NCI-H2029 (cell line): ENCODE measurements at places on chromosomes 12 and 14.

DNA sequence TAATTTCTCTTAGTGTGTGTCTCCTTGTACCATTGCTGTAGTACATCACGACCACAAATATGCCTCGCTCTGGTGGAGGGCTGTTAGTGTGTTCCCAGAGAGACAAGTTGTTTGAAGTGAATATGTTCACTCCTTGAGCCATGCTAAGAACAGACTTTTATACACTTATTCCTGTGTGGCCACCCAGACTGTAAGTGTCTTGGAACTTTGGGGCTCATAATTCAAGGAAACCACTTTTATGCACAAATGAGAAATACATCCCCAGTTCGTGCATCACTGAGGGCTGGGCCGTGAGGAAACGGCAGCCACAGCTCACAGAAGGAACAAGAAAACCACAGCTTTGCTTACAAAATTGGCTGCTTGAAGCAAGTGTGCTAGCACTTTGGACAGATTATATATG lies 362.2 kb upstream of the DDHD1 start:
- DNase-seq = no peak

DNA sequence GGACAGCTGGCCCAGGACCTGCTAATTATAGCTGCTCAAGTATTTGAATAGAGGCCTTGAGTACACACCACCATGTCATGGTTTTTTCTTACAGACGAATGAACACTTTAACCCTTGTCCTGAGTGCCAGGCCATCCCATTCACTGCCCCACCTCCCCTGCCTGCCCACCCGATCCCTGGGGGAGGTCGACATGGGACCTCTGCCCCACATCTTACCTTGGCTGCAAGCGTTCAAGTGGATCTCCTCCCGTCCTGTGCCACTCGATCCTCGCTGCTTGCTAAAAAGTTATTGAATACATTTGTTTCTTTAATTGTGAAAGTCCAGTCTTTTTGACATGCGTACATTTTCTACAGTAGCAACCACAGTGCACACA lies 10.3 kb downstream of the RTL1 start:
- DNase-seq = no peak

DNA sequence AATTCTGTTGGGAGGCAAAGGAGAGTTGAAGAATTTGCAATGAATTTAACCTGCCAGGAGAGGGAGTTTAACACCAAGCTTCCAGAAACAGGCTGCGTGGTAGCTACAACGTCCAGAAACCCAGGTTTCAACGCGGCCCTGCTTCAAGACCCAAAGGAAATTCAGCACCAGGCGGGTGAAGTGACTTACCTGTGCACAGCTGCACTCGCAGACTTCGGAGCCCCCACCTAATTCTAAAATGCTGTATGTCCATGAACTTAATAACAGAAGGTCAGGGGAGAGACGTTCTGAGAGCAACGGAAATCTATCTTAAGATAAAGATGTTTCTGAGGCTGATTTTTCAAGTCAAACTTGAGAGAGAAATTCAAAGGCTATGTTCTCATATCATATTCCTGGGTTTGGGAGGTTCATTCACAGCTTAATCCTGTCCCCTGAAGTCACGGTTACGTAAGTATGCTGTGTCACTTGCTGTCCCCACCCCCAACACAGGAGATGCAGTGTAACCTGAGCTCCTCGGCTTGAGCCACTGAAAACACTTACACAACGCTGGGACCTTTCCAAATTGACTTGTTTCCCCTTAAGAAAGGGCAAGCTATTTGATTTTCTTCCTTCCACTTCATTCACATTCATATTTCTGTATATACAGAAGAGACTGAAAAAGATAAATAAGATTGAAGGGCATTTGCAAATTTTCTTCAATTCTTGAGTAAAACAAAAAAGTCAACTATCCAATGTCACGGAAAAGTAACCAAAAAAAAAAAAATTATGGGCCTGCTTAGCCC lies 22.7 kb downstream of the CLIP1 start:
- peak; percentile 92 for DNase-seq

DNA sequence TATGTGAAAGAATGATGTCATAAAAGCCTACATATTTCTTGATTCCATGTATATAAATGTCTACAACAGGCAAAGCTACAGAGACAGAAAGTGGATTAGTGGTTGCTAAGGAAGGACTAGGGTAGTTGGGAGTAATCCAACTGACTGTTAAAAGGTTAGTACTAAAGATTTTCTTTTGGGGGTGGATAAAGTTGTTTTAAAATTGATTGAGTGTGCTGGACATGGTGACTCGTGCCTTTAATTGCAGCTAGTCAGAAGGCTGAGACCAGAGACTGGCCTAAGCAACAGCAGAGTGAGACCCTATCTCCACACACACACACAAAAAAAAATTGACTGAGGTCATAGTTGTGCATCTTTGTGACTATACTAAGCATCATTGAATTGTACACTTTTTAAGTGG lies 234.3 kb downstream of the C12orf50 start:
- no peak for DNase-seq

- peak; percentile 10 for DNase-seq
These were observed 71.8 kb downstream of the CCDC60 start for GRCh38 chr12:119406308-119406707.

DNA sequence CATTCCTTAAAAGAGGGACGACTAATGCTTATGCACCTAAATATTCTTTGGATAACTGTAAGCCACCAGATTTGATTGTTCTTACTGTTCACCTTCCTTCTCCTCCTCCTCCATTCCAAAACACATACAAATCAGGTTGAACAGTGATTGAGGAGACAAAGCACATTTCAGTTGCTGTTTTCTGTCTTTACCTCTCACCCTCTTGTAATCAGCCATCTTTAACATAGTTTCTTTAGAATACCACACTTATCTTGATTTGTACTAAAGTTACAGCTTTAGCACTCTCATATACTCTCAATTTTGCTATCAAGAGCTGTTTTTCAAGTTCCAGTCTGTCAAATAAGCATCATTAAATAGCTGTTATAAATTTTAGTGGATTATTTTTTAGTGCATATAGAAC lies 338.3 kb upstream of the RGS6 start:
- no peak for DNase-seq

DNA sequence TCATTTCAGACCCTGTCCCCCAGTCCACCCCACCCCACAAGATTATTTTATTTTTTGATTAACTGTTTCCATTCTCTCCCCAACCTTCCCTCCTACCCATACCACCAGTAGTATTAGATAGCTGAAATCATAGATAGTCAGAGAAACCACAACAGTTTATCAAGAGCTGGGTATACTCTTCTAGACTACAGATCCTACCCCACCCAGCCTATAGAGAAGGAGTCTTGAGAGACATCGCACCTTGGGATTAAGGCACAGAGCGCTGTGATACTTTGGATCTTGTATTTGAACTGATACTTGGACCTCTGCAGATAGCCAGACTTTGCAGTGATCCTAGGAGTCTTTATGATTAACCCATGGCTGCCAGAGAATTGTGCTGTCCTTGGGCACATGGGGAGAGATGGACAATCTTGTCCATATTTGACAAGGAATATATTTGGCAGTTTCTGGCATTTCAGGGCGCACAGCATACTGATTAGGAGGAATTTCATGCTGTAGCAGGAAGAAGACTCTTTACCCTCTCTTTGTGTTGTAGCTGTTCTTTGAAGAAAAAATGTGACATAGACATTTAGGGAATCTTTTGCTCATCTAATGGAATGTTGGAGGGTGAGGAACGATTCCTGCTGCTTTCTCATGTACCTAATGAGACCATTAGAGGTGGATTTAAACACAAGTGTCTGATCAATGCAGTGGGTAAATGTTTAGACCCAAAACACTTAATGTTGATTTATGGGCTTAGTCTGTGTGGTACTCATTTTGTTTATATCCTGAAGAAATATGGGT lies 982 bp downstream of the RBMS2 start:
- DNase-seq = no peak

DNA sequence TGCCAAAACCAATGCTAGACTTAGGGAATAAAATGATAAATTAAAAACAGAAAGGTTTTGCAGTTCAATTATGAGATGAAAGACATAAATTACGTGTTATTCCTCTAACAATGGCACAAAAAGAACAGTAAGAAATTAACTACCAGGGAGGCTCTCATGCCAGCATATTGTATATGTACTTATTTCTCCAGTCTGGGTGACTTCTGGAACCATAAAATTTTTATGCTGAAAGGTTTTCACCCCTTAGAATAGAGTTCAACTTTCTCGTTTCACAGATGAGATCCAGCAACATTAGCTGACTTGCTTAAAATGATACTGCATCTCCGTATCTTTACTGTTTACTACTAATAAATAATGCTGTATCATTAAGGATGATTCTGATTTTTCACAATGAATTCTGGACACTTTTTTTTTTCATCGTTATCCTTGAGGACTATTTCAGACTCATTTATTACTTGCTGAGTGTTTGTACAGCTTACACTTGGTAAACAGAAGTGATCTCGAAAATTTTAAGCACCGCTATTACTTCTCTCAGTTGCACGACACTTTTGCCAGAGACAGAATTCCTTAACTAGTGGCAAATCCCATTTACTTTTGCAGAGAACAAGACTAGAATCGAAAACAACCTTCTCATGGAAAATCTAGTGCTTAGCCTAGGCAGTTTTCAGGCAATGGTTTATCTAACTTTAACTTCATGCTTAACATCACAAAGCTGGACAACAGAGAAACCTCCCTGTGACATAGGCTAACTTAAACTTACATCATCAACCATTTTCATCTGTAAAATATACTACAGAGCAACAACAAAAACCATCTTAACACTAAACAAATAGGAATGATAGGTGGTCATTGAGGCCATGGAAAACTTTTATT lies 2.7 kb downstream of the RSRC2 start:
- DNase-seq = no peak

GRCh38 chr12:125121106-125121505 lies 55.9 kb downstream of the AACS start:
- DNase-seq = no peak

GRCh38 chr14:88264116-88264515 lies 59.0 kb downstream of the KCNK10 start:
- DNase-seq = no peak

DNA sequence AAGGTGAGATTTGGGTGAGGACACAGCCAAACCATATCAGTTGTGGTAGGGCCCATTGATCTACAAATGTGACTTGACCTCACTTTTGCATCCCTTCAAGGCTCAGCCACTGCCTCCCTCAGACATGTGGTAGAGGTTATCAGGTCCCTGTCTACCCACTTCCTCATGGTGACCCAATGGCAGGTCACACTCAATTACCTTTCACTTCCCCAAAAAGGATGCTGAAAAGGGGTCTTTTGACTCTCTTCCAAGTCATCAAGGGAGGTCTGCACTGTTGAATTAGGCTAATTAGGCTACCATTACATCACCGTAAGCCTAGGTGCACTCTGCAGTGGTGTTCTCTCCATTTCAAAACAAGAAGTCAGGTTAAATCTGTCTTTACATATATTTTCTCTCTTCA lies 22.6 kb upstream of the DRAM1 start:
- DNase-seq = no peak
